ENCODE measurements at places on chromosomes 7 and 10.

DNA sequence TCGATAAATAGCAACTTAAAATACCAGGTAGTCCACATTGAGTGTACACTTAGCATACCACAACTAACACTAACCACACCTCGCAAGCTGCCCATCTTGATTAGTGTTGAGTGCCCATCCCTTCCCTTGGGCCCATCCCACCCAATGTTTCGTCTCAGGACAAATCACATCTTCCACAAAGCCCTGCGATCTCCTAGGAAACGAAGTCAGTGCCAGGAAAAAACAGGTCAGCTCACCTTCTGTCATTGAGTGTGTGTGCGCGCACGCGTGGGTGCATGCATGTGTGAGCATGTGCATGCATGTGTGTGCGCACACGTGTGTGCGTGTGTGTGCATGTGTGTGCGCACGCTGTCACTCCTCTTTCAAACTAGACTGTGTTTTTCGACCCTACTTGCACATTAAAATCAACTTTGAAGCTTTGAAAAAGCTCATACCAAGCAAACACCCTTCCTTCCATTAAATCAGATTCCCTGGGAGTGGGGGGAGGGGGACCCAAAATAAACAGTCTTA lies 48.8 kb upstream of the OPALIN start:
- no peak for DNase-seq

DNA sequence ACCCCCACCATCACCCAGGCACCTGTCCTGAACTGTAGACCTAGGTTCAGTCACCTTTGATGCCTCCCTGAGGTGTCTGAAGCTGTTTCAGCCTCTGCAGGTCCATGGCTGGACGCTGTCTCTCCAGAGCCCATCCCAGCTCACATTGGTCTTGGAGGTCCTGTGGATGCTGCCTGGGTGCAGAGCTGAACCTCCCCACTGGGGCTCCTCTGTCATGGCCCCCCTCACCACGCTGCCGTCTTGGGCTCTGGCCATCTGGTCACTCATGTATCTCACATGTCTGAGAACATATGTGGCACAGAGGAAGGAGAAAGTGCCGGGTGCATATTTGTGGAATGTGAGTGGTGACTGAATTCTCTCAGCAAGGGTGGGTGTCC lies 108.9 kb downstream of the NKX6-2 start:
- DNase-seq: no peak

DNA sequence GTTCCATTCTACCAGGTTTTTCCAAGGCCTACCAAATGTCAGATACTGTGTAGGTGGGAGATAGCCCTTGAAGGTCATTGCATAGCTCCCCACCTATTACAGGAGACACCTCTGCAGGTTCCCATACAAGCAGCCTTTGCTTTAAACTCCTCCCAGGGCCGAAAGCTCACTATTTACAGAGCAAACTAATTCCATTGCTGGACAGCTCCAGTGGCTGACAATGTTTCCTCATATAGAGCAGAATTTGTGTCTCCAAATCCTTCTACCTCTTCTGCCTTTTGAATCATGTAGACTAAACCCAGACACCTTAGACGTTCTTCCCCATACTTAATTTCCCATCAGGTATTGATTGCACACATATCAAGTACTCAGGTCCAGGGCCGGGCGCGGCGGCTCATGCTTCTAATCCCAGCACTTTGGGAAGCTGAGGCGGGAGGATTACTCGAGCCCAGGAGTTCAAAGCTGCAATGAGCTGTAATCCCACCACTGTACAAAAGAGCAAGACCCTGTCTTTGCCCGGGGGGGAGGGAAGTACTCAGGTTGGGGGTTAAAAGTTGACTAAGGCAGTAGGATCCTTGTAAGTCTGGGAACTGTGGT lies 2.1 kb downstream of the CNNM1 start:
- DNase-seq: no peak

GRCh38 chr7:45911311-45911710 lies 9.8 kb downstream of the IGFBP3 start:
- DNase-seq: no peak

DNA sequence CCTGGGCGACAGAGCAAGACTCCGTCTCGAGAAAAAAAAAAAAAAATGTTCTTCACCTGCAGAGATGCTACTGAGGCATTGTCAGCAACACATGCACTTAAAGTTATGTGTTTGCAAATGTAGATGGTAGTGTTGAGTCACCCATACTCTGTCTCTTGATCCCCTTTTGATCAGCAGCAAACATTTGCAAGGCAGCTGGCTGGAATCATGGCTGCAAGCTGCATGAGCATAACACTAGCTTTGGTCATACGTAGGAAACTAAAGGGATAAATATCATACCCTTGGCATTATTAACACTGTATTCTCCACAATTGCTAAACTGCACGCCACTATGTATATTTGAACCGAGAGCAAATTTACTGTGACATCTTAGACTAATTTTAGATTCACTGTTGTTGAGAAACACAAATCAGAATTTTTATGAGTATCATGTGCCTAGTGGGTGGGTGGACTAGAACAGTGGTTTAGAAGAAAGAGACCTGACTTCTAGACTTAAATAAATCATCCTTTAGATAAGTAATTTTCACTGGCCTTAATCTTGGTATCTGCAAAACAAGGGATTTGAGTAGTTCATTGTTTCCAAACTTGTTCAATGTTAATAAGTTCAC lies 229.3 kb upstream of the MEOX2 start:
- DNase-seq: no peak

DNA sequence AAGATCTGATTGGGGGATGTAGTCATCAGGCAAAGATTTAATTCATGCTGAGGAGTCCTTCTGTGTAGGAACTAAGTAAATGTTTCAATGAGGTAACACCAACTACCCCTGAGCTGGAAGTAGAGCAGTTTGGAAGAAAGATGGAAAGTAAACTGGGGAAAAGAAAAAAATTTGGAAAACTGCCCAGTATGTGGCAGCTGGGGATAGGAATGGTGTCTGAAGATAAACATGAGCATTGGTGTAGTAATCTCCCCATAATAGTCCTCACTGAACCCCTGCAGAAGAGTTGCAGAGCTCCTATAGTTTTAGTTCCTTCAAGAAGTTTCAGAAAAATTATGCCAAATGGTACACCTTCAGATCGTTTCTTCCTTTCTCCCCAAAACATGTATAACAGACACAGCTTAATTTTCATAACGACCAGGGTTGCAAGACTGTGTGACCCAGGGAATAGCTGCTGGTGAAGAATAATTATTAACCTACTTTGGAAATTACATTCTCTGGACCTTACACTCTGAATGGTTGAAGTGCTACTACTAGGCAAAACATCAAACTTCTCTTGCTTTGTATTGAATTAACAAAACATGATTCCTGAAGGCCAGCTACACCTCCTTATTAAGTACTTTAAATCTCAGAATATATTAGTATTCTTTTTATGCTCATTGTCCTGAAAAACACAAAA lies 446.4 kb upstream of the NRG3 start:
- DNase-seq: no peak
